RPMI7951 (cell line): ENCODE measurements at places on chromosomes 1 and 21. TPM values are rescaled to one million over a fixed set of nuclear protein-coding genes. Genes with fewer than 3 reads are reported as not detected.

- no peak for DNase-seq
These were observed 159.1 kb upstream of the KCNK2 start for GRCh38 chr1:214923278-214923915.

DNA sequence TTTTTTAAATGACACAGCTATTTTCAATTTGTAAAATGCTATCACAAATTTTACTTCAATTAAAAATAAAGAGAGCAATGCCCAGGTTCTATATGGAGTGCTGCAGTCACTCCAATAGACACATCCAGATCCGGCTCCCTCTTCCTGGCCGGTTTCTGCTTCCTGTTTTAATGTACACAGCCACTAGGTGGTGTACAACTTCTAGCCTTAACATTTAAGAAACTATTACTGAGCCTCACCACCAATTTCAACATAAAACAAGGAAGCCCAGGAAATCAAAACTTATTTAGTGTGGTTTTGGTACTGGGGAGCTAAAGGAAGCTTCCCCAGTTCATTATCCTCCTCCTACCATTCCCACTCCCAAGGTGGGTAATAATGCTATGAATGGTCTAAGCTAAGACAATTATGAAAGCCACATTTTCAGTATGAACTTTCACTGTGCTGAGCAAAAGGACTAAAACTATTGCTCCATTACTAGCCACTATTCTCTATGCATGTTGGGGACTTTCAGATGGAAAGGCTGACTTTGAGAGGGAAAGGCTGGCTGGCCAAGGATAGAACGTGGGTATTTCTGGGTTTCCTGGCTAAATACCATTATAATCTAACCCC, 25.5 kb upstream of the MTMR11 start:
- peak; percentile 71 for DNase-seq

- DNase-seq: no peak
These were observed 54.5 kb upstream of the NADK start for GRCh38 chr1:1832820-1833219.

GRCh38 chr1:65508051-65508450, 87.6 kb downstream of the LEPR start:
- DNase-seq: no peak

The GJA9 gene
- not detected in 2 replicates for total RNA-seq

- no peak for DNase-seq
These were observed 39.0 kb downstream of the LRRC71 start for GRCh38 chr1:156959414-156959813.

DNA sequence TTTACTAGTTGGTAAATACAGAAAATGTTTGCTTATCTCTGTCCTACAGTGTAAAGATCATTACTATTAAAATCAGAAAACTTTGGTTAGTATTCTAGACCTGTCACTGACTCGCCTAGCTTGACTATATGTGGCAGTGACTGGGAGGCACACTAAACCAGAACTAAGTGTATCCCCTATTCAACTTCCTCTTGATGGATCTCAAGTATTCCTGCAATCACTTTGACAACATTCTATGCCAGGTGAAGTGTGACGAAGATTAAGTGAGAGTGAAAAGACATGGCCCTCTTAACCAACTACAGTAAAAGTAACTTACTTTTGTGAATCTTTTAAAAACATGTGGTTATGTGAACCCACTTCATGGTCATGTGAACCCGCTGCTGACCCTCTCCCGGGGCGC, 223.0 kb upstream of the ADAMTS5 start:
- no peak for DNase-seq

The GREM2 gene
- total RNA-seq: not detected in 2 replicates

The TMEM240 gene
- not detected in 2 replicates for total RNA-seq

- no peak for DNase-seq
These were observed 55.6 kb downstream of the SLX9 start for GRCh38 chr21:44995343-44995941.

DNA sequence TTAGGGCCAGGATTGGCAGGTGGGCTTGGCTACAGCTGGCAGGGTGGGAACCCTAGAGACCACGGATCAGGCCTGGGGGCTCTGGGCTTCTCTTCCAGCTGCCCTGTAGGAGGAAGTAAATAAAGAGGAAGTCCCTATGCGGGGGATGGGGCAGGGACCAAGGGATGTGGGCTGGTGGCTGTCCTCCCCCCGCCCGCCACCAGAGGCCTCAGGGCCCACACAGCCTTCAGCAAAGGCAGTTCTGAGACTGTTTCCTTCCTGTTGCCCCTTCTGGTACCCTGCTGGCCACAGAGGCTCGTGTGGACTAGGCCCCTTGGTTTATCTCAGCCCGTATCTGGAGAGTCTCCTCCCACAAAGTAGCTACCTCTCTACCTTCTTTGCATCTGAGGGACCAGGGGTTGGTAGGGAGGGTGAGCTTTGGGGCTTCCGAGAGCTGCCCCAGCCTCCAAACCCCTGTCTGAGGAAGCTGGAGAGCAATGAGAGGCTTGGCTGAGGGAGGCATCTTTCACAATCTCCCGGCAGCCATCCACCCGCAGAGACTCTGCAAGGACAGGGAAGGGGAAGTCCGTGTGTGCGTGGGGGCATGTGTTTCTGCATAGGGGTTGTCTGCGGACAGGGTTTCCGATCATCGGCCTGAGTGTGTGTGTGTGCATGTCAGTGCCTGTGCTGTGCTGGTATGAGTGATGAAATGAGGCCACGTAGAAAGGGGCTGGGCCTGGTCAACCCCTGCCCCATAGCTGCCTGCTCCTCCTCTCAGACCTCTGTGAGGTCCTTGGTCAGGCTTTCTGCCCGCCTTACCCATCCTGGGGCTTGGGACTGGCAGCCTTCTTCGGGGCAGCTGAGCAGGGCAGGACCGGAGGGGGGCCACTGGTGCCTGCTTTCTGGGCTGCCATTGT, 12.5 kb downstream of the RPS6KA1 start:
- peak; percentile 41 for DNase-seq

GRCh38 chr1:181632492-181632891, 149.2 kb downstream of the CACNA1E start:
- no peak for DNase-seq

DNA sequence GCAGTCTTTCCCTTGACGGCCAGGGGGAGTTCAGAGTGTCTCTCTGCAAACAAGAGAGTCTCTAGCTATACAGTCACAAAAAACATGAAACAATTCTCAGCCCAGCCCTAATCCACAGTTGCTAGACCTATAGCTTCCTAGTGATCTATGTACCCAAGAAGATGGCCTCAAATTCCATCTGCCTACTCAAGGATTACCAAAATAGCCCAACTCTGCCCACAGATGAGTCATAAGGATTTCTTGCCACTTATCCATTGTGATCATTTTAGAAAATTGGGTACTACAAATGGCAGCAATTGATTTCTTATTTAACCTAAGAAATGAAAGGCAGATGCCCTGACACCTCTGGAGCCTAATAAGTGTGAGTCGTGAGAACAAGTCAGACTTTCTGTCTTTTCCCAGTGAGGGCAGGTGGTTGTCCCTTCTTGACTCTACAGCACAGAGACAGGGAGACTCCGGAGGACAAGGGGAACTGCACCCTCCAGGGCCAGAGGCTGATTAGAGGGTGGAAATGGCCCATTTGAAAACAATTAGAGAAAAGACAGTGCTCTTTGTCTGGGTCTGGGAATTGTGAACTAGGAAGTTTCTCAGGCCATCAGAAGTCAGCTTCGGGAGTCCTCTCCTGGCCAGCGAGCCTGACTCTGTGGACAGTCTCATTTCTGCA, 65.4 kb downstream of the ABCA4 start:
- peak; percentile 51 for DNase-seq

DNA sequence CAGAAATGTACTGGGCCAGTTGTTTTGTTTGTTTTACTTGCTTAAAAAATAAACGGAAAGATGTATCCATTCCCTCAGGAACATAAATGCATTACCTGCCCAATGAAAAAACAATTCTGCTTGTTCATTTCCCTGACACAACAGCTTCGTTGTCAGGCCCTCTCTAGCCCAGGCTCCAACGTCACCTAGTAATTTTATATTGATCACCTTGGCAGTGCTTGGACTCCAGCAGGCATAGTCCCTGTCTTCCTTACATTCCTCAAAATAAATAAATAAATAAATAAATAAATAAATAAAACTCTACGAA, 1.2 kb downstream of the CEP170 start:
- no peak for DNase-seq

- DNase-seq: no peak
These were observed 932 bp downstream of the MAP10 start for GRCh38 chr1:232806186-232806510.

GRCh38 chr1:59215766-59216291, 81.1 kb upstream of the FGGY start:
- no peak for DNase-seq

The SEMA6C gene
- total RNA-seq: 0.48 and 0.78 TPM in 2 replicates

The OR10J1 gene
- total RNA-seq: not detected in 2 replicates

The OR2L13 gene
- not detected in 2 replicates for total RNA-seq
